ENCODE measurements at places on chromosomes 12 and 14. TPM values are rescaled to one million over a fixed set of nuclear protein-coding genes. Genes with fewer than 3 reads are reported as not detected.
A peak's percentile ranks its signal among the peaks of the same experiment; 100 is the strongest.

GRCh38 chr14:59627011-59627520, 50.5 kb upstream of the CCDC175 start:
- DNase-seq: no peak

- DNase-seq: no peak
Observed at GRCh38 chr12:21129906-21130305, 1.1 kb upstream of the SLCO1B1 start.

DNA sequence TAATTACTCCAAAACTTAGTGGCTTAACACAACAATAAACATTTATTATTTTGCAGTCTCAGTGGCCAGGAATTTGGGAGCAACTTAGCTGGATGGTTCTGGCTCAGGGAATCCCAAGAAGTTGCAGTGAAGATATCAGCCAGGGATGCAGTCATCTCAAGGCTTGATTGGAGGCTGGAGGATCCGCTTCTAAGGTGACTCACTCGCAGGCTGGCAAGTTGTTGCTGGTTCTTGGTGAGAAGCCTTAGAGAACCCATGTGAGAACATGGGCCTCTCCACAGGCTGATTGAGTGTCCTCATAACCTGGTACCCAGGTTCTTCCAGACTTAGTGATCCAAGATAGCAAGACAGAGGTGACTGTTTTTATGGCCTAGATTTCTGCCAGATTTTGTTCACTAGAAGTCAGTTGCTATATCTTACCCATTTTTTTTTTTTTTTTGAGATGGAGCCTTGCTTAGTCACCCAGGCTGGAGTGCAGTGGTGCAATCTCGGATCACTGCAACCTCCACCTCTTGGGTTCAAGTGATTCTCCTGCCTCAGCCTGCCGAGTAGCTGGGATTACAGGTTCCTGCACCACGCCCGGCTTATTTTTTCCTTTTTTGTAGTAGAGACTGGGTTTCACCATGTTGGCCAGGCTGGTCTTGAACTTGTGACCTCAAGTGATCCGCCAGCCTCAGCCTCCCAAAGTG, 32.5 kb downstream of the BRMS1L start:
- no peak for DNase-seq

The RPS6KL1 gene
- 6.0 TPM for total RNA-seq

DNA sequence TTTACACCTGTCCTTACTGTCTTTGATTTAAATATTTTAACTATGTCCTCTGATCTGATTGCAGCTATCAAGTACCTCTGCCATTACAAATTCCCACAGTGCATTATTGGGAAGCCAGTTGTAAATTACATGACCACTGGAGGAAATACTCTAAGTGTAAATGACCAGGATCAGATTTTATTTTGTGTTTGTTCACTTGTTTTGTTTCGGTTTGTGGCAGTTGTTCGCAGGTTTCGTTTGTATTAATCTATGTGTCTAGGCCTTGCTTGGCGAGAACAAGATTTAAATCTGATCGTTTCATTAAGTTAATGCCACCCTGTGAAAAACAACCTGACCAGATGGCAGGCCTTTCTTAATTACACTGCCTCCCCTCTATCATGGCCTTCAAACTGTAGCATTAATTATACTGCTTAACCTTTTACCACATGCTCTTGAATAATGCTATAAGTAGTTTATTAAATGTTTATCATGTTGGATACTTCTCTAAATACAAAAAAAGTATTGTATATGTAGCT, 990.1 kb downstream of the TMTC2 start:
- no peak for DNase-seq

The WNT1 gene
- total RNA-seq: not detected

DNA sequence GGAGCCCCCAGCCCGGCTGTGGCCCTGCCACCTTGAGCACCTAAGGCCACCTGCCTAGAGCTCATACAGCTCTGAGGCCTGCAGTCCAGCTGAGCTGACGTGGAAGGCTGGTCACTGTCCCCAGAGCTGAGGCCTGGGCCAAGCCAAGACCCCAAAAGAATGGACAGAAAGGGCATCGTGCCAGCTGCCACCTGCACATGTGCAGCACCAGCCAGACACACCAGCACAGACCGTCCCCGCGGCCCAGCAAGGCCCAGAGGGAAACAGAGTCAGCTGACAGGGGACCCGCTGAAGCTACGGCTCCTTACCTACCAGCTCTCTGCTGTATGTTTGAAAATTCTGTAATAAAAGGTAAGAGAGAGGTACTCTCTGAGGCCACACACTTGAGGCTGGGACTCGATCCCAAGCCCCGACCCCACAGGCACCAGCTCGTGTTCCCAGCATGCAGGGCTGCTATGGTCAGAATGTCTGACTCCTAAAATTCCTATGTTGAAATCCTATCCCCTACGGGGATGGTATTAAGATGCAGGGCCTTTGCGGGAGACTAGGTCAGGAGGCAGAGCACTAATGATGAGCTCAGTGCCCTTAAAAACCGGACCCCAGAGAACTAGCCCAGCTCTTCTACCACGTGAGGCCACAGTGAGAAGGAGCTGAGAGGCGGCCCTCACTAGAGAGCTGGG, 25.4 kb downstream of the BRF1 start:
- no peak for DNase-seq

DNA sequence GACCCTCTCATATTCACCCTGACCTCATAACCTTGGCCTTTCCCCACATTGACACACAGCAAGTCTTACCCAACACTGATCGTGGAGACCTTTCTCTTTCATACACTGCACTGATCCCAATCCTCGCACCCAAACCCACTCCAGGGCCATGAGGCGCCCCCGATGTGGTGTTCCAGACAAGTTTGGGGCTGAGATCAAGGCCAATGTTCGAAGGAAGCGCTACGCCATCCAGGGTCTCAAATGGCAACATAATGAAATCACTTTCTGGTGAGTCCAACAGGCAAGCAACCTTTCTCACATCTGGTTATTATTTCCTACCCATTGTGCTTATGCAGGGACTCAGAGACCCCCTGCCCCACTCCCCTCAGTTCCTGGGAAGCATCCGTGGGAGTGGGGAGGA, 5.4 kb downstream of the MMP14 start:
- DNase-seq: no peak

The DACT1 gene
- total RNA-seq: 1.0 TPM

The NPFF gene
- total RNA-seq: not detected

DNA sequence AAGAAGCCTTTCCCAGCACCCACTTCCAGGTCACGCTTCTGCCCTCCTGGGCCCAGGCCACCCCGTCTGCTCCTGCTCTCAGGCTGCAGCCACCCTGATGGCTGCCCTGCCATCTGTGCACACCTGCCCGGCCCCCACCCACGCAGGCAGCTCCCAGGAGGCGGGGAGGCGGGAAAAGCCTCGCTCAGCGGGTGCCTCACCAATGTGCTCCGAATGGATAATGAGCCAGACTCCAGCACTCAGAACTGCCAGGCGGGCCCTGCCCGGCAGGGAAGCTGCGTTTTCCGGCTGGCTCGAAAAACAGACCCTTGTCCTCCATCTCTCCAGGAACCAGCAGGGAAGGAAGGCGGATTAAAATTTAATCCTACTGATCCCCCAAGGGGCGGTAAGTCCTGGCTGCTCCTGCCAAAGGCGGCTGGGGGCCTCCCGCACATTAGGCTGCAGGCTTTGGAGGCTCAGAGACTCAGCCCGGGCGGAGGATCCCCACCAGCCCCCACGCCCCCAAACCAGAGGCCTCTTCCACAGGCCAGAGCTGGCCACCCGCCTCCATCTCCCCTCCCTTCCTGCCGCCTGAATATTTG, 104.0 kb downstream of the NCOR2 start:
- DNase-seq: no peak

DNA sequence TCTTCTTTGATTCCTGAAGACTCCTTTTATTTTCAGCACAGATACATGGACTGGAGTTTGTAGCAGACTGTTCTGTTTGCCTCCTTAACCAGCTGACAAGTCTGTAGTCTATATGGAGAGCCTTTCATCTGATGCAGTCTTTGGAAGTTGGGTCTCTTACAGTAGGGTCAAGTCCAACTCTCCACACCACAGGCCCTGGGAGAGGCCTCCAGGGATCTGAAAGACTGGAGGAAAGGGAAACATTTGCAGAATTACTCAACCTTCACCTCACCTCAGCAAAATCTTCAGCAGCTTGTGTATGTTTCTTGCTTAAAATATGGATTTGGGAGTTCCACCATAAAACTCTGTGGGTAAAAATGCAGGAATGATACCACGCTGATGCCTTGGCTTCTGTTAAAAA, 188.4 kb downstream of the MSRB3 start:
- DNase-seq: no peak

GRCh38 chr14:24353559-24354481, 14.0 kb upstream of the RIPK3 start:
- no peak for DNase-seq

GRCh38 chr12:103505371-103506236, 9.8 kb upstream of the C12orf42 start:
- DNase-seq: peak; percentile 77

DNA sequence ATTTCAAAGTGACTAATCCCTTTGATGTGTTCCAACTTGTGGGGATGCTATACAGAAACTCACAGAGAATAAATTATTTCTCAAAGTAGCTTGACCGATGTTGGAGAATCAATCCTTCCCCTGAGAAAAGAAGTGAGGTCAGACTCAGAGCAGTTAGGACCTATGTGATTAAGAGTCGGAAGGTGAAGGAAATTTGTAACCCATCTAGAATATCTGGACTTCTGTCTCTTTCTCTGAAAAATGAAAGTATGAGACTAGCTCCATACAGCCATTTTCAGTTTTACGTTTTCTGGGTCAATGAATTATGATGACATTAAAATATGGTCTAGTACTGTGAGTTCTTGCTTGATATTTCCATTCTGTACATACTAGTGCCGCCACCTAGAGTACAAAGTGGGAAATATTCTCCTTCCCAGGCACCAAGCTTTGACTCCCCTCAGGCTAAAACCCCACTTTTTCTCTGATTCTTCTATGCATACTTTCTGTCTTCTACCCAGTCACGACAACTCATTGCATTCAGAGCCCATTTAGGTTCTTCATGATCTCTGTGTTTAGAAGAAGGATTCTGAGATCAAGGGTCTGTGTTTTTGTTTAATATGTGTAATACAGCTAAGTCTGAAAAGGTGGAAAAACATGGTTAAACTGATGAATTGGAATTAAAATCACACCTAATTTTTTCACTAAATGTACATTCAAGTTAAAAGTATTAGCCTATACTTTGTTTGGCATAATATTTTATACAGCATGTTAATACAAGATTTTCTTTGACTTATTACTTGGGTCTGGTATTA, 6.9 kb upstream of the NTS start:
- no peak for DNase-seq

The C1QL4 gene
- total RNA-seq: not detected

GRCh38 chr12:76310110-76310509, 38.1 kb downstream of the BBS10 start:
- no peak for DNase-seq

DNA sequence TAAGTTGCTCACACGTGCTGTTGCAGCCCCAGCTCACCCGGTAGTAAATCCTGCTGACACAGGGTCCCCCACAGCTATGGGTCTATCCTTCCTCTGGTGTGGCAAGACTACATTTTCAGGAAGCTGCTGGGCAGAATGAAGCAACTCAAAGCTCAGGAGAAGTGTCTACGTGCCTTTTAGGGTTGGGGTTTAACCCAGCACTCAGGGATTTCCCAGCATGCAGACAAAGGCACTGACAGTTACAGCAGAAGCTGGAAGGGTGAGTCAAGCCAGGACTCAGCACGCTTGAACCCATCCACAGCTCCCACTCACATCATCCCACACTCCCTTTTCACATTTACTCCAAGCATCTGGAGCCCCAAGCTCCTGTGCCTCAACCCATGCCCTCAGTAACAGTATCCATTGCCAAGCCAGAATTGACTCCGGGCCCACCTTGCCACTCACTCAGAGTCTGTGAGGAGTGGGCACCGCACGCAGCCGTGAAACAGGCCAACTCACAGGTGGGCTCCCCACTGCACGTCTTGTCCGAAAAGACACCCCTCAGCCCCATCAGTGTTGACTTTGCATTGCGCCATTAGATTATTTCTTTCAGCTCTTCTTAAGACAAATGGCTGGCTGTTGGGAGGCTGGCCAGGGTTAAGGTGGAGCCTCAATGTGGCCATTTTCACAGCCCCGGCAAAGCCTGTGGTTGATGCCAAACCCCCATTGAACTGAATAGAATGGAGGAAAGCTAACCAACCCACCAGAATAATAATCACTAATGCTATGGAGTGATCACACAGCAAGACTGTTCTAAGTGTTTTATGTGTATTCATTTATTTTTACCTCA, 59.6 kb downstream of the ZFP36L1 start:
- DNase-seq: peak; percentile 21

Measured in activated naive CD8-positive, alpha-beta T cell treated with anti-CD3 and anti-CD28 coated beads for 36 hours (primary cell).